DMS79 treated with DMSO at 0.1 percent for 48 hours (cell line): ENCODE measurements at places on chromosomes 16 and 17.
A peak's percentile ranks its signal among the peaks of the same experiment; 100 is the strongest.

DNA sequence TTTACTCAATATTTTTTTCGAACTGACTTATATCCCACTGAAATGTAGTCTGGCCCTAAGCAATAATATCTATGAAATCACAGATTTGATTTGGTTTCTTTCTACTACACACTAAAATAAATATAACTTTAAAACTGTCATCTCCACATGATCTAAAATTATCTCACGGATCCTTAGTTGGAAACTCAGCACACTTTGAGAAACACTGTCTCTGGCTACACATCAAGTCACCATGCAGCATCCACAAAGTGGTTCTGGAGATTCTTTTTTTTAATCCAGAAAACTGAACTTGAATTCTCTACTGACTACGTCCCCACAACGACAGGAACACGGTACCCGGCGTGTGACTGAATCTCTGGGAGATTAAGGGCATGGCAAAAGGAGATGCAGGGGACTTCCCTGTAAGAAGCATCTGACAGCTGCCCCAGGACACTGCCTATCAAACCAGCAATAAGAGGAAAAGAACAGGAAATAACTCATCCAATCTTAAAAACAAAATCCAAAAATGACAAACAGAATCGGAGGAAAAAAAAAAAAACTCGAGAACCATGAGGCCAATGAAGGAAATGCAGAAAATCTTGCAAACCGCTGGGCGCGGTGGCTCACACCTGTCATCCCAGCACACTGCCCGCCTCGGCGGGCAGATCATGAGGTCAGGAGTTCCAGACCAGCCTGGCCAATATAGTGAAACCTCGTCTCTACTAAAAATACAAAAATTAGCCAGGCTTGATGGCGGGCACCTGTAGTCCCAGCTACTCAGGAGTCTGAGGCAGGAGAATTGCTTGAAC is 141.0 kb upstream of the RCVRN start:
- DNase-seq: no peak

DNA sequence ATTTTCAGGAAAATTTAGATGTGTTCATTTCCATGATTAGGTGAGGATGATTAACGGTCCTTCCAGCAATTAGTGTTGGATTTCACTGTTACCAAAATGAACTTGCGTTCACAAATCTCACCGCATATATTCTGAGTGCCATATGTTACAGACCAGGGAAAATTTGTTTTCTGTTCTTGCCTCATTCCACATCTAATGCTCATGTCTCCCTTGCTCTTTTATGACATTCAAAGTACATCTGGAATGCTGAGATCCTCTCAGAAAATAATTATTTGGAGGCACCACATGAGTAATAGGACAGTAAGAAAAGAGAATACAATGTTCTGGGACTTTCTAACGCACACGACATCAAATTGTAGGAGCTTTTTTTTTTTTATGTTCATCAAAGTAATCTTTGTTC is 406.5 kb downstream of the SHISA9 start:
- no peak for DNase-seq

- DNase-seq: no peak
These were observed 2.4 kb upstream of the PSMC3IP start for GRCh38 chr17:42579794-42580551.

DNA sequence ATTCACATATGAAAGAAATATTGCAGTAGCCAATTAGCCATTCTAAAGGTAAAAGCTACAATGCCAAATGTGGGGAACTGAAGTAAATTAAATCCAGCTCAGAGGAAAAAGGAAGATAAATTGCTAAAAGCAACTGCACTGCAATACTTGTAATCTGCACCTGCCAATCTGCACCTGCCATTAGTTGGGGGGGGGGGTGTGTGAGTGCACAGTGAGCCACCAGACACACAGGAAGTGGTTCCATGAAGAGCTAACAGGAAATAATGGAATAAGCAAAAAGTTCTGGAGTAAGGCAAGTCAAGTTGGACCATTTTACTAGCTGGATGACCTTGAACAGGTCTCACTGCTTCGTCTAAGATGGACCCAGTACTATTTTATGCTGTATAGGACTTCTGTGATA is 191.8 kb downstream of the PARN start:
- no peak for DNase-seq

- no peak for DNase-seq
These were observed 596.0 kb upstream of the GOT2 start for GRCh38 chr16:59330019-59330670.

GRCh38 chr17:36602030-36602748 is 806 bp downstream of the MRM1 start:
- DNase-seq: no peak

DNA sequence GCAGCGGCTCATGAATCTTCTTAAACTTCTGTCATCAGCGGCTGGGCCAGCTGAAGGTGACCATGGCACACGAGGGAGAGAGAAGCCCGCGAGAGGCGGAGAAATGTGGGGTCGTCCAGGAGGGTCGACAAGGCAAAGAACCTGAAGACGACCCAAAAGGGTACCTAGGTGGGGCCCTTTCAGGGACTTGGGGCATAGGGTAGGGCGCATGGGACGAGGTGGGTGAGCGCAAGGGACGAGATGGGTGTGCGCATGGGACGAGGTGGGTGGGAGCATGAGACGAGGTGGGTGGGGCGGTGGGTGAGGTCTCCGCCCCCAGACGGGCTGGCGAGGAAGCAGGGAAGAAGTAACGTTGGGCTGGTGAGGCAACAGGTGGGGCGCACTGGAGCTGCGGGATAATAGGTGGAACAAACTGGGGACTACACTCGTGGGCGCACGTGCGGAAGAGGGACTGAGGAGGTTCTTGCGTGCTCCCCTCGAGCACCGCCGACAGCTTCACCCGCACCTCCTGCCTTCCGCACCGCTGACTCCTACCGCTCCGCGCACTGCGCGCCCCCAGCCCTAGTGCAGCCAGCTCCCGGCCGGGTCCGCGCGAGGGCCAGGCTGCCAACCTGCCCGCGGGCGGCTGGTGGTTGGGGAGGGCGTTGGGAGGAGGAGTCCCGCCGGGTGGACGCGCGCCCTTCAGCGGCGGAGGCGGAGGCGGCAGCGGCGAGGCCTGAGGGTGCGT is 23.2 kb upstream of the CRYM start:
- DNase-seq: peak; percentile 15

- DNase-seq: no peak
These were observed 39.8 kb downstream of the TLE7 start for GRCh38 chr16:71402007-71402406.
